ENCODE measurements at places on chromosomes 11 and 22. TPM values are rescaled to one million over a fixed set of nuclear protein-coding genes. Genes with fewer than 3 reads are reported as not detected.

The OR5P2 gene
- total RNA-seq = not detected

The EFEMP2 gene
- total RNA-seq = 78.6 TPM

The RAB36 gene
- 3.4 TPM for total RNA-seq

The OSM gene
- not detected for total RNA-seq
